Neuronal stem cell (in vitro differentiated cells): ENCODE measurements at places on chromosomes 16 and 17.

- DNase-seq = no peak
Observed at GRCh38 chr16:59878479-59878878, 1144.4 kb upstream of the GOT2 start.

GRCh38 chr17:20095336-20096080, 86.3 kb downstream of the SPECC1 start:
- DNase-seq = peak; percentile 46

DNA sequence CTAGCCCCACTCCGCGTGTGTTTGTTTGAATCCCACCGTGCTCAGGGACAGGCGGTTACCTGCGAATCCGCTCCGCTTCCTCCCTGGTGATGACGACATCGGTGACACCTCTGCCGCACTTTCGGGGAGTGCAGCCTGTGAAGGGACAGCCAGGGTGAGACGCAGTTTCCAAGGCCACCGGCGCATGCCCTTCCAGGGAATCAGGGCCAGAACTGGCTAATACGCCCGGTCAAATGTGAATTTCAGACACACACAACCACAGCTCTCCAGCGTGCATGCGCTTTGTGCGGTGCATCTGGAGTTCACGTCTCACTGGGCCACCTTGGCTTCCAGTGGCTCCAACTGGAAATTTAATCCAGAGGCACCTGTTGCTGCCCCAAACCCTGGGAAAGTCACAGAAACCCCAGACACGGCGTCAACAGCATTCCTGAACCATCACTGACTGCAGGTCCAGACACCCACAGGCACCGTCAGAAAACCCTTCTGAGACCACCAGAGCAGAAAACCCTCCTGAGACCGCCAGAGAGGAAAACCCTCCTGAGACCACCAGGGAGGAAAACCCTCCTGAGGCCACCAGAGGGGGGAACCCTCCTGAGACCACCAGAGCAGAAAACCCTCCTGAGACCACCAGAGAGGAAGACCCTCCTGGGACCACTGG, 6.6 kb upstream of the HEXD start:
- no peak for DNase-seq

GRCh38 chr17:59764292-59764741, 56.9 kb downstream of the VMP1 start:
- DNase-seq = no peak

DNA sequence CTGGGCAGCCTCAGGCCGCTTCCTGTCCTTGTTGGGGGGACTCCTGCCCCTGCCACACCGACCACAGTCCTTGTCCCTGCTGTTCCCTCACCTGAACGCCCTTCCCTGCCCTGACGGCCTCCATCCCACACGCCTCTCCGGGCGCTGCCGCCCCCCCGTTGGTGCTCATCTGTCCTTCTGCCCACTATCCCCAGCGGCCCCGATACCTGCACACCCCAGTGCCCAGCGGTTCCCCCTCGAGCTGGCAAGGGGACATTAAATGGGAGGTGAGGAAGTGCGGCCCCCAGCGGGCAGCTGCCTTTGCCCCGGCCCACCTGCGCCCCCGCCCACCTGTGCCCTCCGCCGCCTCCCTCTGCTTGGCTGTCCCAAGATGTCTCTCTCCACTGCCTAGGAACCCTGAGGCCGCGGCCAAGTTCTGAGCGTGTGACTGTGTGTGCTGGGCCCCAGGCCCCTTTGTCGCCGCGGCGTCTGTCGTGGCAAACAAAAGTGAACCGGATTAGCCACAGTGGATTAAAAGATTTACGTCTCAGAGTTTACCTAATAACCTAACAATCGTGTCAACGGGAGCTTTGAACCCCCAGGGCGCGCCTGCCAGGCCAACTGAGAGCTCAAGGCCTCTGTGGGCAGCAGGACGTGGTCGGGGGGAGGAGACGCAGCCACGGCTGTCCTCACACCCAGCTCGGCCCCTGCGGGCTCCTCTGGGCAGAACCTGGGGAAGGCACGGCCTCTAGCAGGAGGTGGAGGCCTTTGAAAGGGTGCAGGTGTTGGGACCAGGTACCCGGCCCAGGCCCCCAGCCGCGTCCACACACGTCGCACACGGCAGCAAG, 7.6 kb upstream of the AXIN1 start:
- DNase-seq = no peak

GRCh38 chr16:30875871-30876801, 17.7 kb downstream of the BCL7C start:
- DNase-seq = no peak

- DNase-seq = no peak
Observed at GRCh38 chr16:22071331-22071910, 20.9 kb upstream of the VWA3A start.

DNA sequence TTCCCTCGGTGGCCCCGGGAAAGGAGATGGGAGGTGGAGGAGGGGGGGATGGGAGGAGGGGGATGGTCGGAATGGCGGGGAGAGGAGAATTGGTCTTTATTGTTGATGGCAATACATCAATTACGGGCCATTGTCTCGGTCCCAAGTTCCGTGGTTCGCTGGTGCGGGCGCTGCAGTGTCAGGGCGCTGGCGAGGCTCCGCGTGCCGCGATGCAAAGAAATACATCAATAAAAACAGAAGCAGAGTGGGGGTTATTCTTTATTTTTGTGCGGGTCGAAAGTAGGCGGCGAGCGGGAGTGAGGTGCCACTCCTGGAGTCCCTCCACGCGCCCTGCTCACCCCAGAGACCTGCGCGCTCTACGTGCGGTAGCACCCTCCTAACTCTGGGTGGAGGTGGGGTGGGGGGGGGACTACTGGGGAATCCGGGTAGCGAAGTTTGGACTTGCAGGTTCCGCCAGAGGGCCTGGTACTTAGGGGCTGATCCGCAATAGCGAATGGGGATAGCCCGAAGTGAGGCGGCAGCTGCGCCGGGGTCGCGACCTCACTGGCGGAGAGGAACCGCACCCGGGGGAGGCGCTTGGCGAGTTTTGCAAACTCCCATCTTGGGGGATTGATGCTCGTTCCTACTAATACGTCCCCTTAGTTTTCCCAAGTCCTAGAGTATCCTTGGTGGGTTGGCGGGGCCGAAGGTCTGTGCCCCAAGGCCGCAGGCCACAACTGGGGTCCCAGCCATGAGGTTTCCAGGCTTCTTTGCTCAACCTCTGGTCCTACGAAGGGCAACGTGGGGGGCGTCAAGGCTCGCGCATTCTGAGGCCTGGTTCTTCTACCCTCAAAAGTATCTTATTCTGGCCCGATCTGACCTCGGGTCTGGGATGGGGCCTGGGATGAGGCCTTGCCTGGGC, 3.5 kb upstream of the SALL1 start:
- DNase-seq = no peak

- DNase-seq = no peak
Observed at GRCh38 chr16:81455006-81455405, 10.4 kb downstream of the CMIP start.

- DNase-seq = no peak
Observed at GRCh38 chr16:86073103-86073625, 174.2 kb downstream of the IRF8 start.

GRCh38 chr17:69695646-69696045, 281.1 kb downstream of the MAP2K6 start:
- no peak for DNase-seq

DNA sequence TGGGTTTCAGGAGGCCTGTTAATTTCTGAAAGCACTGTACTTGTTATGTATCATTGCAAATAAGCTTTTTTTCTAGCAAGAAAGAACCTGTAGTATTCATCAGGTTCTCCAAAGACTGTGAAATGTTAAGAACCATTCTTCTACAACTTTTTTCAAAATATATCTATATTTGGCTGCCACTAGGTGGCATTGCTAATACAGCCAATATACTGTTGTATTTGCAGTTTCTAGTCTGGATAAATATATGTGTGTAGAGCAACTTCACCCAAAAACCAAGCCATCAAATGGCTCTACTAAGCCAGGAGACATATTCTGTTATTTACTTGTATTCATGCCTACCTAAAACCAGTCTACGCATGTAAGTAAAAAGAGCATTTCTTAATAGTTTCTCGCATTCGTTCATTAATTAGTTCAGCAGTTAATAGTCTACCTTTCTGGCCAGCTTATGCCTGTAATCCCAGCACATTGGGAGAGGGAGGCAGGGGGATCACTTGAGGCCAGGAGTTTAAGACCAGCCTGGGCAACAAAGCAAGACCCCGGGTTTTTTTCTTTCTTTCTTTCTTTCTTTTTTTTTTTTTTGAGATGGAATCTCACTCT, 39.5 kb downstream of the VMP1 start:
- DNase-seq = no peak

- DNase-seq = no peak
Observed at GRCh38 chr16:85878875-85879274, 20.1 kb upstream of the IRF8 start.

DNA sequence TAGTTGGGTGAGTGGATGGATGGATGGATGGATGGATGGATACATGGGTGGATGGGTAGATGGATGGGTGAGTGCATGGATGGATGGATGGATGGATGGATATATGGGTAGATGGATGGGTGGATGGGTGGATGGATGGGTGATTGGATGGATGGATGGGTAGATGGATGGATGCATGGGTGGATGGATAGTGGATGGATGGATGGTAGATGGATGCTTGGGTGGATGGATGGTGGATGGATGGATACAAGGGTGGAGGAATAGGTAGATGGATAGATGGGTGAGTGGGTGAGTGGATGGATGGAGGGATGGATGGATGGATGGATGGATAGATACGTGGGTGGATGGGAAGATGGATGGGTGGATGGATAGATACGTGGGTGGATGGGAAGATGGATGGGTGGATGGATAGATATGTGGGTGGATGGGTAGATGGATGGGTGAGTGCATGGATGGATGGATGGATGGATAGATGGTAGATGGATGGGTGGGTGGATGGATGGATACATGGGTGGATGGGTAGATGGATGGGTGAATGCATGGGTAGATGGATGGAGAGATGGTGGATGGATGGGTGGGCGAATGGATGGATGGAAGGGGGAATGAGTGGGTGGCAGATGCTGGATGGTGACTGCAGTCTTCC, 19.0 kb downstream of the ZNF469 start:
- DNase-seq = no peak

- no peak for DNase-seq
Observed at GRCh38 chr17:61565213-61565612, 25.8 kb downstream of the NACA2 start.

DNA sequence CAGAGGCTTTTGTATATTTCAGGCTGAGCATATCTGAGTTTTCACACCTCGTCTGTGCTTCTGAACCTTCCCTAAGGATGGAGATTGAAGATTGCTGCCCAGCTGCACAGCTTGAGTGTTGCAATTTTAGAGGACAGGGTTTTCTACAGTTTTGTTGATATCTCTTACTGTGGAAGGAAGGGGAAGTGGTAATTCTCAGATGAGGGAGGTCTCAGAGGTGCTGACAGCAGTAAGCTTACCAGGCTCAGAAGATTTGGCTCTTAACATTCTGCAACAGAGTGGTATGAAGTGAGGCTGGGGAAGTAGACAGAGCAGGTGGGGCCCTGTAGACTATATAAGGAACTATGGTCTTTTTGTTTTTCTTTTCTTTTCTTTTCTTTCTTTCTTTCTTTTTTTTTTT, 45.8 kb upstream of the ARHGAP17 start:
- DNase-seq = no peak

GRCh38 chr16:86608301-86608747, 30.0 kb downstream of the FOXL1 start:
- no peak for DNase-seq

DNA sequence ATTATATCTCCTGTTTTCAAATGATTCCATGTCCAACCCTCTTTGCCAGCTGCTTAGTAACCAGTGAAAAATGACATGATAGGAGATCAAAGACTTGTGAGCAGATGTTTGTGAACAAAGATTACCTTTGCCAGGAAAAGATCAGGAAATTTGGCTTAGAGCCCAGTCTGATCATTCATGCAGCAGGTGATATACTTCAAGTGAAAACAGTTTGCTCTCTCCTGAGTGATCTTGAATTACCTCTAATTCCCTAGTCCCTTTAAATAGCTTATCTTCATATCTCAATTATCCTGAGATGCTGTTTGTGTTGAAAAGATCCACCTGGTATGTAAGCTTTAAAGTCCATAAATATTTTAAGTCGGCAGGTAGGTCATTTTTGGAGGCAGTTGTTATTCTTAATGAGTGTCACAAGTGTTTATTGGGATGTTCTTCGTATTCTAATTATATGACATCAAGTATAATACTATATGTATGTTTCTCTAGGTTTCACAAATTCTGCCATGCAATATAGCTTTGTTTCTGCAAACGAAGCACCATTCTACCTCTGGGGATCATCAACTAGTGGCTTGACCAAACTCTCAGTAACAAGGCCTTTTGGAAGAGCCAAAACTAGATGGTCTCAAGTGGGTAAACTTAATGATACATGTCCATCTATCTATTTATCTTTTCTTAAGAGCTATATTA, 13.2 kb upstream of the VPS35L start:
- no peak for DNase-seq
